Cerebellar nuclear complex (tissue), 1 donor: ENCODE measurements at places on chromosomes 6 and 20.

GRCh38 chr20:40431611-40432010, 257.4 kb downstream of the MAFB start:
- DNase-seq = no peak

- no peak for DNase-seq
Observed at GRCh38 chr6:165988302-165988756, 179.3 kb downstream of the TBXT start.

GRCh38 chr6:43875849-43876572, 106.0 kb downstream of the VEGFA start:
- DNase-seq = no peak

DNA sequence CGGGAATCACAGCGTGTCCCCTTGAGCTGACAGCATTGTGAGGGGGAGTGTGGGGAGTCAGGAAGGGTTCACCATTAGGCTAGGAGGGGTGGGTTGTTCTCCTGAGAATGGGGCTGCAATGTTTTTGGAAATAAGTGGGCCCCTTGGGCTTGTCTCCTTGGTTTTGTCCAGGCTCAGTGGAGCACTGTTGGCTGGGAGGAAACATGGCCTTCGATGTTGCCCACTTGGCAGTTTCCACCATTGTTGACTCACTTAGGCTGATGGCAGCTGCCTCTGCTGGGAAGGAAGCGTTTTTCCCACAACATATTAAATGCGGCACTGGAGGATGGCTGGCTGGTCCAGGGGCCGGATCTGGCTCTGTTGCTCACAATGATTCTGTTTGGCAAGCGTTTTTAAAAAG, 512.1 kb downstream of the QKI start:
- DNase-seq = no peak

DNA sequence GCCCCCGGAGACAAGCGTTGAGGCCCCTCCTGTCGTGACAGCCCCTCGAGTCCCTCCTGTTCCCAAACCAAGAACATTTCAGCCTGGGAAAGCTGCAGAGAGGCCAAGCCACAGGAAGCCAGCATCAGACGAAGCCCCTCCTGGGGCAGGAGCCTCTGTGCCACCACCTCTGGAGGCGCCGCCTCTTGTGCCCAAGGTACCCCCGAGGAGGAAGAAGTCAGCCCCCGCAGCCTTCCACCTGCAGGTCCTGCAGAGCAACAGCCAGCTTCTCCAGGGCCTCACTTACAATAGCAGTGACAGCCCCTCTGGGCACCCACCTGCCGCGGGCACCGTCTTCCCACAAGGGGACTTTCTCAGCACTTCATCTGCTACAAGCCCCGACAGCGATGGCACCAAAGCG, 72.4 kb downstream of the SERAC1 start:
- no peak for DNase-seq

GRCh38 chr6:157226761-157227160, 96.6 kb downstream of the TMEM242 start:
- DNase-seq = no peak

DNA sequence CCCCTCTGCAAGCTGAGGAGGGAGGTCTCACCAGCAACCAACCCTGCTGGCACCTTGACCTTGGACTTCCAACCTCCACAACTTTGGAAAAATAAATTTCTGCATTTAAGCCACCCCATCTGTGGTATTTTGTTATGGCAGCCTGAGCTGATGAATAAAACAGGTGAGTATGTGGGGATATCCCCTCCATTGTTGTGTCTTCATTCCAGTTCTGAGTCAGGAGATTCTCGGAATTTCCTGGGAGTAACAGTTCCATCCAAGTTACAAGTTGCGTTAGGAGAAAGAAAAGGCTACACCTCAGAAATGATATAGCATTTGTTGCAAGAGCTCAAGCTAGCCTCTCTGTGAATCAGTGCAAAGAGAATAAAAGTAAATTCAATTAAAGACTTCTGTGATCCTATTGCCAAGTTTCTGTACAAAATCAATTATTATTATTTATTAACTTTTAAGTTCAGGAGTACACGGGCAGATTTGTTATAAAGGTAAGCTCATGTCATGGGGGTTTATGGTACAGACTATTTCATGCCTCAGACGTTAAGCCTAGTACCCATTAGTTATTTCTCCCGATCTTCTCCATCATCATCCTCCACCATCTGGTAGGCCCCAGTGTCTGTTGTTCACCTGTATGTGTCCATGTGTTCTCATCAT, 153.0 kb downstream of the NKAIN2 start:
- DNase-seq = no peak

- DNase-seq = no peak
Observed at GRCh38 chr6:15171026-15171425, 74.8 kb upstream of the JARID2 start.

DNA sequence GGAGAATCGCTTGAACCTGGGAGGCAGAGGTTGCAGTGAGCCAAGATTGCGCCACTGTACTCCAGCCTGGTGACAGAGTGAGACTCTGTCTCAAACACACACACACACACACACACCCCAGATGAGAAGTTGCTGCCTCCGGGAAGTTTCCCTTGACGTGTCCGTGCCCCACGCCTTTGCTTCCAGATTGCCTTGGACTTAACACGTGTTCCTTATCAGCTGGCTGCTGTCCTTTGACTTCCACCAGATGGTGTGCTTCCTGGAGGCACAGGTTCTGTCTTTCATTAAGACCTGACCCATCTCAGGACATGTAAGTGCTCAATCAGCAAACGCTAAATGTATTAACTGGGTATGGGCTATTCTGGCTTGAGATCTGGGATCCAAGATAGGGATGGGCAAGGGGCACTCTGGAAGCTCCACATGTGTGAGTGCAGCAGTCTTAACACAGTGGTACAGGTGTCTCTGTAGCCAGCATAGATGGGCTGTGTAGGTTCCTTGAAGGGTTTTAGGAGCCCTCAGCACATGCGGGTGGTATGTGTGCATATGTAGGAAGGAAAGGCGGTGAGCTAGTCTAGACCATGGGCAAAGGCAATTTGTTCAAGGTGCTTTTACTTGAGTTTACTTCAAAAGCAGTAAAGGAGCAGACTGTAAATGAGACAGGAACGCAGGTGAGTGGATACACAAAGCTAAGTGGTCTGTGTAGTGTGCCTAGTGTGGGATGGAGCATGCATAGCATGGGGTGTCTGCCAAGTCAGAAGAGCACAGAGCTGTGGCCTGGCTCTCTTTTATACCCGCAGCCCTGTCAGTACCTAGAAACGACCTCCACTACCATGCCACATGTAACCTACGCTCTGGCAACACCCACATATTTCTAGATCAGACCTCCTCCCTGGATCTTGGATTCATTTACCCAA, 11.6 kb downstream of the PIGT start:
- no peak for DNase-seq

DNA sequence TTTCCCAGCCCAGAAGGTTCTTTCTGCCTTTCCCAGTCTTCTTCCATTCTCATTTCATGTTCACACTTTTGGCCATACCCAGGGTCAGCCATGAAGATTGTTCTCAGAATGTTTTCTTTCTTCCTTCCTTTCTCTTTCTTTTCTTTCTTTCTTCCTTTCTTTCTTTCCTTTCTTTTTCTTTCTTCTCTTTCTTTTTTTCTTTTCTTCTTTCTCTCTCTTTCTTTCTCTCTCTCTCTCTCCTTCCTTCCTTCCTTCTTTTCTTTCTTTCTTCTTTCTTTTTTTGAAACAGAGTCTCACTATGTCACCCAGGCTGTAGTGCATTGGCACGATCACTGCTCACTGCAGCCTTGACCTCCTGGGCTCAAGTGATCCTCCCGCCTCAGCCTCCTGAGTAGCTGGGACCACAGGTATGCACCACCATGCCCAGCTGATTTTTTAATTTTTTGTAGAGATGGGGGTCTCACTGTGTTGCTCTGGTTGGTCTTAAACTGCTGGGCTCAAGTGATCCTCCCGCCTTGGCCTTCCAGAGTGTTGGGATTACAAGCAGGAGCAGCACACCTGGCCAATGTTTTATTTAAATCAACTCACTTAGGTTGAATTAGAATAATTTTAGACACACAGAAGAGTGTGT, 13.1 kb upstream of the FAM110A start:
- DNase-seq = no peak

- DNase-seq = no peak
Observed at GRCh38 chr6:124551711-124552233, 410.5 kb upstream of the RNF217 start.

- DNase-seq = no peak
Observed at GRCh38 chr6:55617272-55617671, 38.3 kb upstream of the HMGCLL1 start.

DNA sequence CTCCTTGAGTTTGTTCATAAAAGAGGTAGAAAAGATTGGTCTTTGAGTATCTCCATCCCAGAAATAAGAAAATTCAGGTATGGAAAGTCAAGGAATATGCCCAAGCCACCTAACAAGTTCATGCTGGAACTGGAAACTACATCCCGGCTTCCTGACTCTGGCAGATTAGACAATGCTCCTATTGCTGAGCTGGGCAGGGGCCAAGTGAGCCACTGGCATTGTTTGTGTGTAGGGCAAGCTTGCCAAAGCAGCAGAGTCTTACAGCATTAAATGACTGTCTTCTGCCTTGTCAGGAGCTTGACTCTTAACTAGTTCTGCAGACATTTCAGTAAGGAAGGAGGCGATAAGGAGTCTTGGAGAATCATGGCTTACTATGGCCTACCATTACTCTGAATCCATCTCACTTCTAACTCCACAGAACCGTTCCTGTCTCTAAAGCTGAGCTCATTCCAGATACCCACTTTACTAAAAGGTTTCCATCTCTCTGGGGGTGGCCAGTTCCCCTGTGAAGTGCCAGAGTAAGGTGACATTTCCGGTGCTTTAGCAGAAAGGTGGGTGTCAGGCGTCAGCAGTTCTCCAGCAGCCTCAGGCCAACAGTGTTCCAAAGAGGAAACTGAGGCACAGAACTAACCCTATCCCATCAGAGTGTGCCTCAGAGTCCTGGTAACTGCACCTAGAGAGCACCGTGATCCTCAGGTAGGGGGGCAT, 30.1 kb downstream of the PRDM1 start:
- DNase-seq = no peak
